Activated CD4-positive, CD25-positive, alpha-beta regulatory T cell (primary cell): ENCODE measurements at places on chromosomes 1 and 21.

DNA sequence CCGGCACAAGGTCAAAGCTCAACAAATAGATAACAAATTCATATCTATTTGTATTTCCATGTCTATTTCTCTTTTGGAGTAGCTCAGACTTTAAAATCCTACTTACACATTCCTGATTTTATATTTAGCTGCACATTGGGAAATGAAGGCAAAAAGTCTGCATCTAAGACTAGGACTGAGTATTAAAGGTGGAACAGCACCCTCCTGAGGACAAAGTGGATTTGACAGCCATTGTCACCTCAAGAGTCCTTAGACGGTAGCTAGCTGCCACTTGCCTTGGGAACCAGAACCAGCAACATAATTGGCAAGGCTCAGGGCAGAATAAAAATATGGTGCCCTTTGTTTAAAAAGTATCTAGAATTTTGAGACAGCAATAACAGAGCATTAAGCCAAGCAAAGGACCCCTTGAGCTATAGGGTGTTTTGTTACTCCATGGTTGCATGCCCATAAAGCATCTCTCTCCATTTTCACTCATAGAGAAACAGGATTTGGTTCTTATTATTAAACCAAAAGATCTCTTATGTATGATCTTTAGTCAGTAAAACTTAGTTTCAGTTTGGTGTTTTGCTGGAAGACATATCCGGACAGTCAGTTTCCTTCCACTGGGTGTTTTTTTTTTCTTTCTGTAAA lies 30.0 kb upstream of the SGIP1 start:
- DNase-seq = no peak

DNA sequence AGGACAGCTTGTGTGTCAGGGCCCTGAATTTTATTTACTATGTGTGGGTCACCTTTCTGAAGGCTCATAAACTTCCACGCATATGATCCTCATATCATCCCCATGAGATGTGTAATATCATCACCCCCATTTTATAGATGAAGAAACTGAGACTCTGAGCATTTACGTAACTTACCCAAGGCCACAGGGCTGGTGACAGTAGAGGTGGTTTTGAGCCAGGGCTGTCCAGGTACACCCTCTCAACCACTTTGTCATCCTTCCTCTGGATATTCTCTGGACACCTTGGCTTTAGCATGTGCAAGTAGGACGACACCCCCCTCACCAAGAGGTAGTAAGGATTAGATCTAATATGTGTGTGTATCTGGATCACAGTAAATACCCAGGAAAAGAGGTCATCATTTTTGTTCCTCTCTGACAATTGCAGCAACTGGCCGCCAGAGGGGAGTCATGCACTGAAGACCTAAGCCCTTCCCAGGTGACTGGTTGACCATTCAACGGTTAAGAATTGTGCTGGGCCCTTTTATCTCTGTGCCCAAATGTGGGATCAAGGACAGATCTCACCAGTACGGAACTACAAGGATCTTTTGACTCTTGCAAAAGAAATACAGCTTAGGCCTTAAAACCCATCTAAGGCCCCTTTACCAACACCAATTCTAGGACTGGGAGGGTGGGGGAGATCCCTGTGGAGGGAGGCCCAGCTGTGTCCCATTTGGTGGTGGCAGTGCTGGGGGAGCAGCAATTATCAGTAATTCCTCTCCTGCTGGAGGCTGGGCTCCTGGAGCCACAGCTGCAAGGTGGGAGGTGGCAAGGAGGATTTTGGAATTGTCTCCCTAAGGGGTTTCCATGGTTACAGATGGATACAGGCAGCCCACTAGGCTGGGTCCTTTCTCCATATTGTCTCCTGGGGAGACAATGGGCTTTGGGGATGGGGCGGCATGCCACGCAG lies 13.7 kb upstream of the E2F2 start:
- peak; percentile 54 for DNase-seq

DNA sequence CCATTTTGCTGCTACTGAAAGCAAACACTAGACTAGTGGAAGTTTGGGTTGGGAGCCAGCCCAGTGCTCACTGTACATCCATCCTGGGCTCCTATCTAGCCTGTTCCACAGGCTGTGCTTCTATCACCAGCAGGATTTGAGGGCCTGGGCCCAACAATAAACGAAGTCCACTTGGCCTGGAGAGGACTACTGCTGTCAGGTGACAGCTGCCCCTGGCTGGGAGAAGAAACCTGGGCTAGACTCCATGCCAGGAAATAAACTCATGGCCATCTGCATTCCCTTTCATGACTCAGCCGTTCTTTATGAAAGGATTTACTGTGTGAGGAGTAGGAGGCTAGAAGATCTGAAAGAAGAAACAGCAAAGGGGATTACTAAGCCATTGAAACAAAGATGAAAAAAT lies 35.5 kb downstream of the COLGALT2 start:
- no peak for DNase-seq

DNA sequence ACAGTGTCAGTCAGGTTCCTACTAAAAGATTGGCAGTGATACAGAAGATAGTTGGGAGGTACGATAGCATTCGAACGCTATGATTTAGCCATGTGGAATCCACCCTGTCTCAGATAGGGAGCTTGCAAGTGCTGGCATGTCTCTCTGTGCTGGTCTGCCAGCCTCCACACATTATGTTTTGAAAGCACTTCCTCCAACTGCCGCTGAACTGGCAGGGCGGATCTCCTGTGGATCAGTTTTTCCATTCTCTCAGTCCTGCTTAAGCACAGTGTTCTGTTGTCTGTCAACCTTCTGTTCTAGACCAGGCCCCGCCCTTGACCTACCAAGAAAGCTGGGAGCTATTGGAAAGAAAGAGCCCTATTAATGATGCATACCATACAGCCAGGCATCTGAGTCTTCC lies 65.5 kb upstream of the PALMD start:
- DNase-seq = no peak

DNA sequence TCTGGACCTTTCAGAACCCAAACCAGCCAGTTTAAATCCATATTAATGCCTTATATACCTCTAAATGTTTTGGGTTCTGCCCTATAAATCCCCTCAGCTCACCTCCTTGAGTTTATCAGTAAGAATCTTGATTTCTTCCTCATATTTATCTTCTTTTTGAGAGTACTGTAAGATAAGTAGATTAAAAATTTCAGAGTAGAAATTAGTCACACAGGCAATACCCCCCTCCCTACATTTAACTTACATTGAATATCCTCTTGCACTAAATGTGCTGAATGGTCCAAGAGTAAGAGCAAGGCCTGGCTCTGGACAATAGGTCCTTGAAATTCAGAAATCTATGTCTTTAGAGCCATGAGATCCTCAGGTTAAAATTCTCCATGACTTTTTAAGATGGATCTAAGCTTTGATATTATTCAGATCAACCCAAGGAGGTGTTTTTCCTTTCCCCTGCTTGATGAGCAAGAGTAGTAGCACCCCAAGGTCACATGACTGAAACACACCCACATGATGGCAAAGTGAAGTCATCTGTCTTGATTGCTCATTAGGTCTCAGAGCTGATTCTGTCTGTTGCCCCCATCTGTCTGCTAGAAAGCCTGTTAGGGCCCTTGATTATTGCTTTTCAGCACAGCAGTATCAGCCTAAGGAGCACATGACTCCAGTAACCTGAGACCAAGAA lies 15.8 kb upstream of the NUP210L start:
- no peak for DNase-seq

- no peak for DNase-seq
These were observed 263.4 kb downstream of the GPR52 start for GRCh38 chr1:174710868-174711845.

GRCh38 chr1:147337040-147337630 lies 94.7 kb downstream of the CHD1L start:
- DNase-seq = no peak

- DNase-seq = no peak
These were observed at the start of gene EPHA10 for GRCh38 chr1:37764888-37765441. Gene EPHA10 (minus strand): TSS chr1:37765120. CDS start chr1:37765066, 54 bp downstream.

GRCh38 chr1:170407138-170407537 lies 124.8 kb upstream of the GORAB start:
- no peak for DNase-seq

- no peak for DNase-seq
These were observed 149.4 kb upstream of the ZC3H12A start for GRCh38 chr1:37325010-37325409.

DNA sequence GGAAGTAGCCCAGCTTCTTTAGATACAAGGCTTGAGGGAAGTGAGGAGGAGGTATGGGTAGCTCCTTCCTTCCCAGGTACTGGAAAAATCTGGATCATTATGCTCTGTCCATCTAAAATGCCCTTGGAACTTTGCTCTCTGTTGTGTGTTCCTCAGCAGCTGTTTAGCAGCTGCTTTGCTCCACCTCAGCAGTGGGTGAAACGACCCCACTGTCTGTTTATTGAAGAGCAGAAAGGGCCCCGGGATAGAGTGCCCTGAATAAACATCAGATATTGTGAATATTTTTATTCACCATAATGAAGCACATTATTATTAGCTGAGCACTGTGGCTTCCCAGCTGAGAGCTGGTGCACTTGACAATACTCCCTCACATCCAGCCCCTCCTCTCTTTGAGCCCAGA lies 237.9 kb downstream of the PBX1 start:
- DNase-seq = no peak

- DNase-seq = no peak
These were observed 3.7 kb downstream of the RSBN1 start for GRCh38 chr1:113808450-113809195.

DNA sequence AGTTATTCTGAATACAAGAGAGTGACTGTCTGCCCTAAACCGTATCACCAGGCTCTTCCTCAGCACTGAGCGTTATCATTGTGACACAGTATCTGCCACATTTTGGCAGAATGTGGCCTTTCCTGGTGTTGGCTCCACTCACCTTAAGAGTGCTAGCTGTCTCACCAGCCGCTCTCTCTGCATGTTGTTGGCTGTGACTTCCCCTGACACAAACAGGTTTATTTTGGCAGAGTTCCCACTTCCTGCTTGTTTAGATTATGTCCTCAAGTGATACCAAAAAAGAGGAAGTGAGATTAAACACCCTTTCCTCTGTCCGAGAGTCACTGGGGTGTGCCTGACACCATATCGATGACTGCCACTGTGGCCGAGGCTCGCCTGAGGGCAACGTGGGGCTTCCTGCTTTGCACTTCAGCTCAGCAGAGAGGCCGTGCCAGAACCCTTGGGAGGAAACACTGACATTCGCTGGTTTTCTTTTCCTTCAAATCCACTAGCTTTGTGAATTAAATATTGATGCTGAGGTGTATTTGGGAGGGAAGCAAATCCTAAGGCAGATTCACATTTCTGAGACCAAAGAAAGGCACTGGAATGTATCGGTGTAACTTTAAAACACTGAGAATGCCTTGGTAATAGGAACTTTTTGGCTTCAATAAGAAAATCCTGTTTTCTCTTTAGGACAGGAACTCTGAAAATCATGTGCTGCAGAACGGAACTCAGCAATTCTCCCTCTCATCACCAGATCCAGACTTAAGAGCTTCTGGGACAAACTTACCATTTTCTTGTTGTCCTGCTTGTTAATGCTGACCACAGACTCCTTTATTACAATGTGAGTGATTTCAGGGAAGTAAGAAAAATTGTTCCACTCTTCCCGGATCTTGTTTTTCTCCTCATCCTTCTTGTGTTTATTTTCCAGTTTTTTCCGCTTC lies 102.1 kb downstream of the JAK1 start:
- no peak for DNase-seq

DNA sequence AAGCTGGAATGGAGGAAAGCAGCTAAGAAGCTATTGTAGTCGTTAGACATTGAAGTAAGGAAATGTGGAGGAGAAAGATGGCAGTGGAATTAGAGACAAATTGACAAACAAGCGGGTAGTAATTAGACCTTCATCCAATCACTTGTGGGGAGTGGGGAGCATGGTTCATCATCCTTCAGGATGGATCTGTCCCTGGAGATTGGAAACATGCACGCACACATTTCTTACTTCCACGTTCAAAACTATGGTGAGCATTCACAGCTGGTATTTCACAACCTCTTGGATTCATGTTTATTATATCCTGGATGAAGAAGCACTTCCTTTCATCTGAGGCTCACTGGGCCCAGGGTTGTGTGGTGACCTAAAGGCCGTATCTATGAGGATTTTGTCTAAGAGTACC lies 188.1 kb downstream of the ST6GALNAC3 start:
- no peak for DNase-seq

DNA sequence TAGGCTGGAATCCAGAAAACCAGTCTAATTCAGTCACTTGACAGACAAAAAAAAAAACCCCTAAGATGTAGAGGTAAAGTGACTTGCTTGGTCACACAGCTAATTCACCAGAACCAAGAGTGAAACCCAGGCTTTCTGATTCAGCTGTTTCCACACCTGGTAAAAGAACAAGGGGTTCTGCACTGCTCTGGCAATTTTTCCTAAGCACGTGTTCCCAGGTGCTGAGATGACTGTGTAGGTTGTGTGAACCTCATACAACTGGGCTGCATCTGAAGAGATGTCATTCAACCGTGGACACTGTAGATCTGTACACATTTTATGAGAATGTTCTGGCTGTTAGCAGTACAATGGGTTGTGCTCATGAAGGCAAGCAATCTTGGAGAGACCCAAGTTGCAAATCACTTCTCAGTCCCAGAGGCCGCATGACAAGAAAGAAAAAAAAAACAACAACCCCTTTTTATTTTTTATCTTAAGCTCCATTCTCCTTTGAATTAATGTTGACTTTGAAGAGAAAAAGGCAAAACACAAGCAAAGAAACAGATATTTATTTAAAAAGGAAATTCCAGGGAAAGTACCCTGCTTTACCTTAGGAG lies 95.4 kb downstream of the INTS7 start:
- no peak for DNase-seq

DNA sequence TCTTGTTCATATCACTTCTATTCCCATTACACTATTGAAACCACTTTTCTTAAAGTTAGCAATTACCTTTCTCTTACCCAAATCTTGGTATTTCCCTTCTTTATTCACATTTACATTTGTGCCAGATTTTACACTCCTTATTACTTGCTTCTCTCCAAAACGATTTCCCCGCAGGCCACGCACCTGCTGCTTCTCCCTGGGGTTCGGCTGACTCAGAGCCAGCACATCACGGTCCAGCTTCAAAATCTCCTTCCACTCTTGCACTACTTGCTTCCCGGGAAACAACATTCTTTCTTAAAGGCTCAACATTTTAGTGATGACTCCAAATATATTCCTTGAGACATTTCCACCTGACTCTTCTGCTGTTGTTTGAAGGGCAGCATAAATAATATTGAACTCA lies 20.7 kb downstream of the LHX9 start:
- no peak for DNase-seq

DNA sequence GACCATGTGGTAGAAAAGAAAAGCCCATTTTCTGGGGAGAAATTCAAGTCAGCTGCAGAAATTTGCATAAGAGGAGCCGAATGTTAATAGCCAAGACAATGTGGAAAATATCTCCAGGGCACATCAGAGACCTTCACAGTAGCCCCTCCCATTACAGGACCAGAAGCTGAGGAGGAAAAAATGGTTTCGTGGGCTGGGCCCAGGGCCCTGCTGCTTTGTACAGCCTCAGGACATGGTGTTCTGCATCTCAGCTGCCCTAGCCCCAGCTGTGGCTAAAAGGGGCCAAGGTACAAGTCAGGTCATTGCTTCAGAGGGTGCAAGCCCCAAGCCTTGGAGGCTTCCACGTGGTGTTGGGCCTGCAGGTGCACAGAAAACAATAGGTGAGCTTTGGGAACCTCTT lies 108.3 kb downstream of the DMRTB1 start:
- DNase-seq = no peak

GRCh38 chr1:176779992-176780328 lies 317.0 kb downstream of the PAPPA2 start:
- no peak for DNase-seq

- no peak for DNase-seq
These were observed 4.1 kb downstream of the KRTAP13-4 start for GRCh38 chr21:30434033-30434631.

GRCh38 chr1:206708058-206708457 lies 23.4 kb downstream of the MAPKAPK2 start:
- DNase-seq = no peak

GRCh38 chr1:238606896-238607295 lies 716.2 kb upstream of the ZP4 start:
- DNase-seq = no peak
